ENCODE measurements at places on chromosomes 13 and 19.

DNA sequence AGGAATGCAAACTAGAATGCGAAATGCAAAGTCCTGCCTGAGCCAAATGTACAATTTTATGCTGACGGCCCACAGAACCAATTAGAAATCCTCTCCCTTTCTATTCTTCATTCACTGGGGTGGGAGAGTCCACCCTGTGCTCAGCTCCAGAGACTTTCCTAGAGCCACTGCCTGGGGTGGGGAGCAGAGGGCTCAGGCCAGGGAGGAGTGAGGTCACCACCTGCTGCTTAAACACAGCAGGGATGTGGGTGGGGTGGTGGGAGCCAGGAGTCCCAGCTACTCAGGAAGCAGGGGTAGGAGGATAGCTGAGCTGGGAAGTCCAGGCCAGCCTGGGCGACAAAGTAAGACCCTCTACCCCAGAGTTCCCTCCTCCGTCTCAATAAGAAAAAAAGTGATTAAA, 26.9 kb upstream of the ZNF83 start:
- DNase-seq: no peak

DNA sequence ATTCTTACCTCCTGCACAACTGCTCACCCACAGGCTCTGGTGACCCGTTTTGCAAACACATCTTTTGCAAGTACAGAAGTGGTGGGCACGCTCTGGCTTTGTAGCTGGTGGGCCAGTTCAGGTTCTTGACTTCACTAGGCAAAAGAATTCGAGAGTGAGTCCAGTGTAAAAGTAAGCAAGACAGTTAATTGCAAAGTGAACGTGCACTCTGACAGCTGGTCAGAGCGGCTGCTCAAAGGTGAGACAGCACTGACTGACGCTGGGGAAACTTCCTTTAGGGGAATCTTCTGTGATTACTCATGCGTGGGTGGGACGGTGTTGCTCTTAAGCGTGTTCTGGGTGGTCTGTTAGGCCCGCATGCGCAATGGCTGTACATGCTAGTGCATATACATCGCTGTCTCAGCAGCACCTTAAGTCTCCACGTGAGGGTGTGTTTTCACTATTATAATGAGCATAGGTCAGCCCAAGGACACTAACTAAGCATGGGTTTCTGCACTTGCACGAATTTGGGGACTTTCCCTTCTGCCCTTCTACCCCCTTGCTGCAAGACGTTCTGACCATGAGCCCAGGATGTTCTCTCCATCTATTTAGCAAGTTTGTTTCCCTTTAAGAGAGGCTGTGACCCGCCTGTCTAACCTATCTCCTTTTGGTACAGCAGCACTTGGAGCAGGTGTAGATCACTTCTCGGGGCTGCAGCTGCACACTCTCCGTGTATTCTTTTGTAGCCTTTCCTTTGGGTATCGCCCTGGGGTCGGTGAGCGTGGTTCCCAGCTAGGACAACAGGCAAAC, 30.2 kb upstream of the CD33 start:
- no peak for DNase-seq

GRCh38 chr19:18379803-18380747, 5.9 kb upstream of the GDF15 start:
- no peak for DNase-seq

DNA sequence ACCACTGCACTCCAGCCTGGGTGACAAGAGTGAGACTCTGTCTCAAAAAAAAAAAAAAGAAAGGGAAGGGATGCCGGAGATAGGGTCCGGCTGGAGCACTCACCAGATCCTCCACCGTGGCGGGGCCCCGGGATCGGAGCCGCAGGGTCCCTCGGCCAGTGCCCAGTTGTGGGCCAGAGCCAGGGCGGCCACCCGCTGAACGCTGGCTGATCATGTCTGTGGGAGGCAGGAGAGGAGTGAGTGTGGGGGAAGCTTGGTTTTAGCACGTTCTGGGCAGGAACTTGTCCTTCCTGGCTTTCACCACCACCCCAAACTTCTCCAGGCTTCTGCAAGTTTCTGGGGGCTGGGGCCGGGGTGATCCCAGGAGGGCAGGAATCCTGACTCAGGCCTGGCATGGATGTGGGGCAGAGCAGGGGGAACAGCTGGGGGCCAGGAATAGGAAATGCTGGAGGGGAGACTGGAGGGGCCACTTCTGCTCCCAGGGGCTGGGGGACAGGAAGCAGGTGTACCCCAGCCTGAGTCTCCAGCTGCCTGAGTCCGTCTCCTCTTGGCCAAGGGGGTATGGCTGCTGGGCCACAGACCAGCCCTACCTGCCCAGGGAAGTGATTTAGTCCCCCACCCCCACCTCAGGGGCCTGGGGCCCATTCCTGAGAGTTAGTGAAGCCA, 4.3 kb upstream of the PTGER1 start:
- no peak for DNase-seq

- no peak for DNase-seq
Observed at GRCh38 chr13:51370116-51370515, 30.6 kb downstream of the SERPINE3 start.

GRCh38 chr13:95137096-95137495, 164.2 kb downstream of the ABCC4 start:
- no peak for DNase-seq

- no peak for DNase-seq
Observed at GRCh38 chr13:44763615-44764301, 187.6 kb upstream of the TSC22D1 start.

DNA sequence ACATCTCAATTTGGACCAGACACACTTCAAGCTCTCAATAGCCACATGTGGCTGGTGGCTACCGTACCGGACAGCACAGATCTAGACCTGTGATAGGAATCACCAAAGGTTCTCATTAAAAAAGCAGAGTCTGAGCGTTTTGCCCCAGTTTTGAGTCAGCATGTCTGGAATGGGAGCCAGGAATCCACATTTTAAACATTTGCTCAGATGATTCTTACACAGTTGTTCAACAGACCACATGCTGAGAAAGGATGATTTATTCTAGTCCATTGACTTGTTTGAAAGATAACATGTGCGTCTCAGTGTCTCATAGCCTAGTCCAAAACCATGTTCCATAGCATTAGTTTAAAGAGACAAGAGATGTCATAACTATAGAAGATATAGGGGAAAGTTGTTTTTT, 53.4 kb downstream of the FLT3 start:
- no peak for DNase-seq

- no peak for DNase-seq
Observed at GRCh38 chr13:112771877-112772538, 82.2 kb downstream of the ATP11A start.

- DNase-seq: peak; percentile 68
Observed at GRCh38 chr19:18280247-18281081, 958 bp downstream of the JUND start.

GRCh38 chr13:113076681-113077401, 28.8 kb upstream of the F7 start:
- no peak for DNase-seq

- DNase-seq: no peak
Observed at GRCh38 chr19:54455786-54456422, 6.9 kb downstream of the LENG8 start.

GRCh38 chr13:45385907-45386553, 32.1 kb downstream of the SLC25A30 start:
- no peak for DNase-seq

DNA sequence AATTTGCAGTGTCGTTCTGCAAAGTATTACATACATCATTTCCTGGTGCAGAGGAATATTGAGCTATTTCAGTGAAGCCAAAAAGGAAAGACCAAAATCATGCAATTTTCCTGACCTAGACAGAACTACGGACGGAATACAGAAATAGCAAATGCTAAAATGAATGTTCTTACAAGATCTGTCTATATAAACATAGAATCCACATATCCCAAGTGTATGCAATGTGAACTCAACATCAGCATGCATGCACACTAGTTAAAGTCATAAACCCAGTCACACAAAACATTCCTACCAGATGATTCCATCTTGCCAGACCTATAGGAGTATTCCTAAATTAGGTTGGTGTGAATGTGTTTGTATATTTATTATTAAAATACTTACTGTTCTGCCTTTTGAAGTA, 383.7 kb upstream of the ZNF507 start:
- DNase-seq: no peak

DNA sequence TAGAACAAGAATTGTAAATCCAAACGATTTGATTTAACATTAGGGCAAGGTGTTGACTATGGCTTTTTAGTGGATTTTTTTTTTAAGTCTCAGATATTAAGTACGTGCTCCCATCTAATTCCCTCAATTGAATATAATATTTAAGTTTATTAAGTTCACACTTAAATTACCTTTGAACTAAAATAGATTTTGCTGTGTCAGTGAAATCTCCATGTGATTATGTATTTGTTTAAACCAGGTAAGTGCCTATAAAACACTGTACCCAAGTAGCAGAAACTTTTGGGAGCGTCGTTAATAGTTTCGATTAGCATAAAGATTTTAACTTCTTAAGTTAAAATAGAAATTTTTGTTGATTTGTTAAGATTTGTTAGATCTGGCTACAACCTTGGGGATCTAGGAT, 1.6 kb downstream of the CLN5 start:
- no peak for DNase-seq

DNA sequence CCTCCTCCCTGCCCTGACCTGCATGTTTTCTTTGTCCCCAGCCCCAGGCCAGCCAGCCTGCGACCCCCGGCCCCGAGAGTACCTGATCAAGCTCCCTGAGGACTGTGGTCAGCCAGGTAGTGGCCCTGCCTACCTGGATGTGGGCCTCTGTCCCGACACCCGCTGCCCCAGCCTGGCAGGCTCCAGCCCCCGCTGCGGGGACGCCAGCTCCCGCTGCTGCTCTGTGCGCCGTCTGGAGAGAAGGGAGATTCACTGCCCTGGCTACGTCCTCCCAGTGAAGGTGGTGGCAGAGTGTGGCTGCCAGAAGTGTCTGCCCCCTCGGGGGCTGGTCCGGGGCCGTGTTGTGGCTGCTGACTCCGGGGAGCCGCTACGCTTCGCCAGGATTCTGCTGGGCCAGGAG, 5.6 kb downstream of the CILP2 start:
- no peak for DNase-seq

DNA sequence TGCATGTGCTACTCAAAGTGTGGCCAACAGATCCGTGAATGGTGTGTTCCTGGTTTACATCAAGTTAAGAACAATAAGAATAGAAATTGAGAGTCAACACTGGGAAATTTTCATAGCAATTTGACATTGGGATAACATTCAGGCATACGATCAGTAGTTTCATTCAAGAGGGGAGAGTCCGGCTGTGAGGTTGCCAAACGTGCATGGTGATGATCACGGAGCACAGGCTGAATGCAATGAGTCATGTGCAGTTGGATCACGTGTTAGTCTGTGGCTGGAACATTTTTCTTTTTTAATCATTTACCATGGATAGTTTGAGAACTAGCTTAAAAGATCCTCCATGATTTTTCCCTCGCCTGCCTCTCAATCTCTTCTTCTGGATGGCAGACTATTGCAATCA, 2.5 kb upstream of the DCT start:
- no peak for DNase-seq

- no peak for DNase-seq
Observed at GRCh38 chr19:17202249-17202648, 12.9 kb upstream of the USE1 start.

DNA sequence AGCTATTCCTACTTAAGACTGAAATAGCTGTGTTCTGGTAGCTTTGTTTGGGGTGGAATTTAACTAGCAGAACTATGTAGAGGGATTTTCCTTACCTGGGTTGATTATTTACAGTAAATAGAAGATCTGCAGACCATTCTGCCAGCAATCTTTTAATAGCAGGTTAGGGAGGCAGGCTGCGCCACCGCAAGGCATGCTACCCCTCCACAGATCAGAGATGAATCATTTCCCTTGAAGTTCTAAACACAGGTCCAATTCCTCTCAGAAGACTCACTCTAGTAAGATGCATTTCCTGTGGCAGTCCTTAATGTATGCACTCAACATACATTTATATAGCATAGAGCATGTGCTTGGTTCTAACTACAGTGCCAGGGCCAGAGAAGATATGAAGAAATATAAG, 109.0 kb downstream of the TNFRSF19 start:
- DNase-seq: no peak

DNA sequence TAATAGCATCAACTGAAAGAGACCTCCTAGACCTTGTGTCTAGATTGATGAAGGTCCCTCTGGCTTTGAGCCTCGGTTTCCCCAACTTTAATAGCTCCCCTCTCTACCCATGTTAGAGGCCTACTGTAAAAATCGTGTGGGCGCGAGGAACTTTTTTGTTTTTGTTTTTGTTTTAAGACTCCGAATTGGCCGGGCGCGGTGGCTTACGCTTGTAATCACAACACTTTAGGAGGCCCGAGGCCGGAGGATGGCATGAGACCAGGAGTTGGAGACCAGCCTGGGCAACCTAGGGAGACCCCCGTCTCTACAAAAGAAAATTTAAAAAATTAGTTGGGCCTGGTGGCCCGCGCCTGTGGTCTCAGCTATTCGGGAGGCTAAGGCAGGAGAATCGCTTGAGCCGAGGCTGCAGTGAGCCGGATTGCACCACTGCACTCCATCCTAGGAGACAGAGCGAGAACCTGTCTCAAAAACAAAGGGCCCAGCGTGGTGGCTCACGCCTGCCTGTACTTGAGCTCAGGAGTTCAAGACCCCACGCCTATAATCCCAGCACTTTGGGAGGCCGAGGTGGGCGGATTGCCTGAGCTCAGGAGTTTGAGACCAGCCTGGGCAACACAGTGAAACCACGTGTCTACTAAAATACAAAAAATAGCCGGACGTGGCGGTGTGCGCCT, 858 bp upstream of the PPP6R1 start:
- DNase-seq: no peak

DNA sequence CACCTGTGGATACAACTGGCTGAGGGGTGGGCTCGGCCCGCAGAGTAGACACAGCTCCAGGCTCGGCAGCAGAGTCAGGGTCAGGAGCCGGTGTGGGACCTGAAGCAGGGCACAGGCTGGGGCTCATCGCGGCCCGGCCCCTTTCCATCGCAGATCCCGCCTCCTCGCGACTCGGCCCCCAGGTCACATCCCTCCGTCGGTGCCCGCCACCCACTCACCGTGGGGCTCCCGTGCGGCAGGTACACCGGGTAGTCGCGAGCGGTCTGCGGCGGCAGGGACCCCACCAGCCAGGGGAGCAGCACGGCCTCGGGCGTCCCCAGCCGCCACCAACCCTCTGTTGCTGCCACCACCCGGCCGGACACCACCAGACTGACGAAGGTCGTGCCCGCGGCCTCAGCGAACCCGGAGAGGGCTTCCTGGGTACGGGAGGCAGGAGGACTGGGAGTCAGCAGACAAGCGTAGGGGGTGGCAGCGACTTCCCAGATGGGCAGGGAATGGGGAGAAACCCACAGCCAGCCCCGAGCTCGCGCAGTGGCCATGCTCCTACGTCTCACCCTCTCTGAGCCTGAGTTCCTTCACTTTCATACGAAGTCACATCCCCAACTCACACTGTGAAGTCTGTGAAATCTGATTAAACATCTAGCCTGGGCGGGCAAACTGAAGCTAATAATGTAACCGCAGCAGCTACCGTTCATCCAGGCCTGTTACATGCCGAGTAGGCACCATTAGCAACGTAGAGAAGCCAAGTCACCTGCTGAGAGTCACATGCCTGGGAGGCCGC, 3.7 kb downstream of the FUZ start:
- peak; percentile 26 for DNase-seq
